Left ventricle myocardium inferior (tissue), 1 donor: ENCODE measurements at places on chromosomes 7 and 10. TPM values are rescaled to one million over a fixed set of nuclear protein-coding genes. Genes with fewer than 3 reads are reported as not detected.

DNA sequence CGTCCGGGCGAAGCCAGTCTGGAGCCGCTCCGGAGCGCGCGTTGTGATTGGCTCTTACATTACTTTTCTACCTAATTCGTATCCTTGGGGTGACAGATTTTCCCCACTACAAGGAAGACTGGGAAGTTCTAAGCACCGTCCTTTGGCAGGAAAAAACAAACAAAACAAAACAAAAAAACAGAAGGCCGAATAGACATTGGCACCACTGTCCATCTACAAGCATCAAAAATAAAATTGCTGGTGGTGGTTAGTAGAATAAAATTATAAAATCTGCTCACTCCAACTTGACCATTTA, 651 bp upstream of the SKAP2 start:
- H3K4me3 ChIP-seq = peak overlapping the region; percentile 75
- H3K4me1 ChIP-seq = peaks cover 11% of the 10 kb centered on the region
- H3K27ac ChIP-seq = peak overlapping the region; percentile 73
- no peaks in the 10 kb centered on the region for H3K36me3 ChIP-seq

- H3K27me3 ChIP-seq = peaks cover 10% of the 10 kb centered on the region
- no peaks in the 10 kb centered on the region for H3K36me3 ChIP-seq
- no peak overlapping the region for H3K4me3 ChIP-seq
- DNase-seq = no peak
Measured at GRCh38 chr7:94452239-94452638, 57.4 kb upstream of the CASD1 start.

GRCh38 chr7:129898502-129899160, 54.1 kb downstream of the UBE2H start:
- no peak for DNase-seq
- H3K27ac ChIP-seq = peak overlapping the region; percentile 46

C10orf67 gene
- 0.36 TPM for total RNA-seq

TRIP6 gene
- 11.7 TPM for total RNA-seq
